ENCODE measurements at places on chromosomes 11 and 22.

DNA sequence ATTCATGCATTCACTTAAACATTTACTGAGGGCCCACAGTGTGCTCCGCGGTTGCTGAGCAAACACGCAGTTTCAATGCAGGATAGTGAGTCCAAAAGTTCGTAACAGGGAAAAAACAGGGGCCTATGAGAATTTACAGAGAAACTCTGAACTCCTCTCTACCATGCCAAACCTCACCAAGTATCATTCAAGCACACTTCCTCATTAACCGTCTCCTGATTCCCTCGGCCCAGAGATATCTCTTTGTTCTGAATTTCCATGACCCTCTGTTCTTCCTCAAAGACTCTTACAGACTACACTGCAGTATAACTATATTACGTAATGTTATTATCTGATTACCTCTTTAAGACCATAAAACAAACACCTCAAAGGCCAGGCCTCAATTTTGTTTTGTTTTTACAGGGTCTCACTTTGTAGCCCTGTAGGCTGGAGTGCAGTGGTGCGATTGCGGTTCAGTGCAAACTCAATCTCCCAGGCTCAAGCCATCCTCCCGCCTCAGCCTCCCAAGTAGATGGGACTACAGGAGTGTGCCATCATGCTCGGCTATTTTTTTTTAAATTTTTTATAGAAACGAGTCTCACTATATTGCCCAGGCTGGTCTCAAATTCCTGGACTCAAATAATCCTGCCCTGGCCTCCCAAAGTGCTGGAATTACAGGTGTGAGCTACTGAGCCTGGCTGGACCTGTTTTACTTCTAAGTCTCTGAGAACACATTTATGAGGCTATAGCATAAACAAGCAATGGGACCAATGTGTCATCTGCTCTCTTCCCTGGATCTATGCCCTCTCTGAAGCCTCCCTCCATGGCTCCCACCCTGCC lies 3.6 kb downstream of the HPS4 start:
- DNase-seq = no peak

DNA sequence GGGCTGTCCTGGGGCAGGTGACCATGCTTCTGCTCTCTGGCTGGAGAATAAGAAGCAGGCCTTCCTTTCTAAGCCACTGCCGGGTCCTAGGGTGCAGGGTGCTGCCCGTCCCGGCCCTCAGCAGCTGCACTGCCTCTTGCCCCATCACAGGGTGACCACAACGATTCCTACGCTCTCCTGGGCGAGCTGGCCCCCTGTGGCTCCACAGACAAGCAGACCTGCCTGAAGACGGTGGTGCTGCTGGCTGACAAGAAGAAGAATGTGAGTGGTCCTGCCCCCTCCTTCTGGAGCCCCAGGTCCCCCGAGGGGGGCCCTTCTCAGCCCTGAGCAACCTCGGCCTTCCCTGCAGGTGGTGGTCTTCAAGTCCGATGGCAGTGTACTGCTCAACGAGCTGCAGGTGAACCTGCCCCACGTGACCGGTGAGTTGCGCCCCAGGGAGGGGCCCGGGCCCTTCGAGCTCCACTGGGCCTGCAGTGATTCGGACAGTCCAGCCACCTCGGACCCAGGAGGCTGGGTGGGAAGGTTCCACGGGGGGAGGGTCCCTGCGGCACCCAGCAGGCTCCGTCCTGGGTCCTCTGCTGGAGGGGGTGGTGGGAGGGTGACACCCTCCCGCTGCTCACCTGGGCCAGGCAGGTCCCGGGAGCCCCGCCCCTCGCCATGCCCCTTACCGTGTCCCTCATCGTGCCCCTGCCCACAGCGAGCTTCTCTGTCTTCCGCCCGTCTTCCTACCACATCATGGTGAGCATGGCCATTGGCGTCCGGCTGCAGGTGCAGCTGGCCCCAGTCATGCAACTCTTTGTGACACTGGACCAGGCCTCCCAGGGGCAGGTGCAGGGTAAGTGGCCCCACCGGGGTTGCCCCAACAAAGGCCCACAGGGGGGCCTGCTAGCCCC lies 8.3 kb downstream of the MUC2 start:
- DNase-seq = no peak

- peak; percentile 57 for DNase-seq
Measured at GRCh38 chr11:77407613-77408012, 66.3 kb downstream of the PAK1 start.

DNA sequence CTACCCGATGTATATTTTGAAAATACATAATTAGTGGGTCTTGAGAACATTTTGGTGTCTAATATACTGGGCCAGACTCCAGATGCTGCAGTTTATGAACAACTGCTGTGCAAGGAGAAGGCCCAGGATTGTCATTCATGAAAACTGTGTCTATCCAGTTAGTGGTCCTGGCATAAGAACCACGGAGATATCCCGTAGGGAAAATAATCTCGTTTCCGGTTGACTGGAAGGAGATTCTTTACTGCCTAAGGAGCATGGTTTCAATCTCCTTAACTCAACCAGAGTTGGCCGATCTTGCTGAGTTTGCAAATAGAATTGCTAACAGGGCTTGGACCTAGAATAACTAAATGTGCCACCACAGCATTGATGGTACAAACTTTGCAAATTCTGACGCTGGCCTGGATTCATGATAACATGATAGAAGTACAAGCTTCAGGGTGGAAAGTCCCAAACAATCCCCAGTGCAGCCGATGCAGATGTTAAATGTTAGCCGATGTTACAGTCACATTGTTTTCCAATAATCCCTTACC lies 4.6 kb upstream of the RTCB start:
- no peak for DNase-seq

- DNase-seq = no peak
Measured at GRCh38 chr11:95915051-95915450, 8.9 kb downstream of the MTMR2 start.

GRCh38 chr11:65375012-65375411 lies 7.4 kb downstream of the SLC25A45 start:
- DNase-seq = no peak

DNA sequence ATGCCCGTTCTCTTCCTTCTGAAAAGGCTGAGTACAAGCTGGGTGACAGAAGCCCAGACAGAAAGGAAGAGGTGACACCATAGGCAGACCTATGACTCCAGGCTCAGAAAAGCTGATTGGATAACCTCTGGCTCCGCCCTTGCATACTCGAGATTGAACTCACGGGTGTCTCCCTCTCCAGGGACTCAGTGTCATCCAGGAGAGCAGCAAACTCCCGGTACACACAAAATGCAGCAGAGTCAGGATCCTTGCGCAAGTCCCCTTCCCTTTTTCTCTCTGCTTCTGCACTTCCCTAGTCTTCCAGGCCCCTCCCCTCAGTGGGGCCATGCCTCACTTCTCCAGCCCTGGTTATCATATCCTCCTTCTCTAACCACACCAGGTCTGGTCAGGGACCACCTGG lies 9.8 kb downstream of the SCN4B start:
- no peak for DNase-seq

DNA sequence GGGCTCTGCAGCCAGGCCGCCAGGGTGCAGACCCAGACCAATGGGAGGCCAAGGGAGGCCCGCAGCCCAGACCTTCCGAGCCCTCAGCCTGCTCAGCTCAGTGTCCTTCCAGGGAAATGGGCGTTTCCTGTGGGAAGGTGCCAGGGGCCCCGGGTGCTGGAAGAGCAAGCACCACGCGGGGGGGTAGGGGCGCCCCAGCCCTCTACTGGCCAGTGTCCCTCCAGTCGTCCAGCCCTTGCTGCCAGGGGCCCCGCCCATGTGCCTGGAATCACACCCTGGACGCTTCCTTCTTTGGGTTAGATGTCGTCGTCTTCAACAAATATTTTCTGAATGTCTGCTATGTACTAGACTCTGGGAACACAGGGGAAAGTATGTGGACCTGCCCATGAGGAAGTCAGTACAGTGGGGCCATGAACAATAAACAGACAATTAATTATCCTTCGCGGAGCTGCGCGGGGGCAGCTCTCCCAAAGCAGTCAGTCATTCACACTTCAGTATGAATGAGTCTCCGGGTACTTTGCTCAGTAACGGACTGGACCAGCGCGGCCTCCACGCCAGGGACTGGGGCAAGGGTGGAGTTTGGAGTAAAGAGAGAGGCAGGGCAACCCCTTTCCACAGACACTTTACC lies 60.2 kb downstream of the CDKN1C start:
- peak; percentile 93 for DNase-seq

GRCh38 chr11:102347462-102348370 lies 702 bp downstream of the BIRC2 start:
- peak; percentile 4 for DNase-seq

All from GM04503 (cell line).